Peyer's patch (tissue), 4 donors: ENCODE measurements at places on chromosomes 12 and 14. TPM values are rescaled to one million over a fixed set of nuclear protein-coding genes. Genes with fewer than 3 reads are reported as not detected.

GRCh38 chr14:28966416-28967233 lies 200.0 kb downstream of the FOXG1 start:
- no peak overlapping the region for H3K27ac ChIP-seq
- H3K4me3 ChIP-seq, result no peak overlapping the region
- no peak for DNase-seq
- H3K36me3 ChIP-seq, result no peaks in the 10 kb centered on the region
- no peaks in the 10 kb centered on the region for H3K4me1 ChIP-seq
- H3K27me3 ChIP-seq, result no peaks in the 10 kb centered on the region

DNA sequence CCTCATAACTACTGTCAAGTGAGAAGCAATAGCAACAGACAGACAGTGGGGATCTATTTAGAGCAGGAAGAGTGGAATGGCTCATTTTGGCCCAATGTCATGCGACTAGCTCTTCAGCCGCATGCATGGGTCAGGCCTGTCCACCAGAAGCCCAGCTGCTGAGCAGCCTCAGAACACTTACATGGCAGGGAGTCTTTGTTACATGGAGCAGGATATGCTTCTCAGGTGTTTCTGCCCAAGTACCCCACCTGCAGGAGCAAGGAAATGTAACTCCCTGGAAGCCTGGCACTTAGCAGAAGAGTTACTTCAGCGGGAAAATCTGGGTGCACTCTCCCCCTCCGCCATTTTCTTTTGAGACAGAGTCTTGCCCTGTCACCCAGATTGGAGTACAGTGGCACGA lies 73.5 kb upstream of the ARHGAP5 start:
- H3K4me1 ChIP-seq, result no peaks in the 10 kb centered on the region
- no peak for DNase-seq
- no peak overlapping the region for H3K27ac ChIP-seq
- no peaks in the 10 kb centered on the region for H3K36me3 ChIP-seq
- no peaks in the 10 kb centered on the region for H3K27me3 ChIP-seq

DNA sequence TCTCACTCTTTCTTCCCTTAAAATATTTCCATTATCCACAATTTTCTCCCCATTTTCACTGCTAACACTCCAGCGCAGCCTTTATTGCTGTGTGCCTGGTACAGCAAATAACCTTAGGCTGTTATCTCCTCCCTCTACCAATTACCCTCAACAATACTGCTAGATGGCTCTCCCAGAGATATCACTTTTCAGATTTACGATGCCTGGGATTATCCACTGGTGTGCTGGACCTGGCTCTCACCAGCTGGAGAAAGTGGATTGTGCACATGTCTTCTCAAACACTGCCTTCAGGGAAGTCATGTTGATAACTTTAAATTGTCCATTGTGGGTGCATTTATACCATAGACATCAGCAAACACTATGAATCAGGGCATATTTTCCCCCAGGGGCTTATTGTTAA lies 101.9 kb upstream of the ADAMTS20 start:
- H3K27me3 ChIP-seq, result no peaks in the 10 kb centered on the region
- no peaks in the 10 kb centered on the region for H3K4me1 ChIP-seq
- no peak overlapping the region for H3K4me3 ChIP-seq
- DNase-seq, result no peak
- H3K36me3 ChIP-seq, result no peaks in the 10 kb centered on the region

GRCh38 chr14:82502043-82502442 lies 968.4 kb upstream of the SEL1L start:
- no peaks in the 10 kb centered on the region for H3K27me3 ChIP-seq
- no peak for DNase-seq
- no peak overlapping the region for H3K4me3 ChIP-seq
- no peaks in the 10 kb centered on the region for H3K4me1 ChIP-seq
- H3K36me3 ChIP-seq, result no peaks in the 10 kb centered on the region

DNA sequence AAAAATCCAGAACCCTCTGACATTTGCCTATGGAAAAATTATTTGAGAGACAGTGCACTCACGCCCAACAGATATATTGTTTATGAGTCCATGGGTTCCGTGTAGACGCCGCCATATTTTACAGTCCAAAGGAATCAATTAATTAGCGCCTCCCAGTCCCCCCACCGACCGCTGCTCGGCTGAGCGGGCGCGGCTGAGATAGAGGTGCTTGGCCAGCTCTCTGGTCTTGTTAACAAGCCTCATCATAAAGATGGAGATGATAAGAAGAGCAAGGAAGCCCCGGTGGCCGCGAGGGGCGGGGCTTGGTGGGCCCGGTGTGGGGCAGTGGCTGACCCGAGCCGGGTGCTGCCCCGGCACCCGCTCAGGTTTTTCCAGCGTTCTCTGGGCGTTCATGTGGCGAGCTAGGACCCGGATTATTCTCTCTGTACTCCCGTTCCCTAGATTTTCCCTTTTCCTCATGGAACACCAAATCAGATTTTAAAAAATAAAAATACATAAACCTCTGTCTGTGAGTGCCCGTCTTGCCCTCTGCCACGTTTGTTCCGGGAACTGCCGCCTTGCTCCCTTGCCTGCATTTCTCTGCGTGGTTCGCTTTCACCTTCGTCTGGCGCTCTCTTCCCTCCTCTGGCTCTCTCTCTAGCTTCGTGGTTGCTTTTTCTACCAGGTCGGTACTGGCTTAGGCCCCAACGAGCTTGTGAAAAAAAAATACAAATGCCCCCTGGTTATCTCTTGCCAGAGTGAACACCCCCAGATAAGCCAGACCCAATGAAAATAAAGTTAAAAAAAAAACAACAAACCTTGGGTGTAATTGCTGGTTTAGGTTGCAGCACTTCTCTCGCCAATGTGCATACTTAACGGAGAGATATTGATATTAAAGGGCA lies 9.0 kb downstream of the HOXC12 start:
- no peak for DNase-seq
- H3K27ac ChIP-seq, result no peak overlapping the region
- no peaks in the 10 kb centered on the region for H3K36me3 ChIP-seq
- H3K4me1 ChIP-seq, result peaks cover 5% of the 10 kb centered on the region

DNA sequence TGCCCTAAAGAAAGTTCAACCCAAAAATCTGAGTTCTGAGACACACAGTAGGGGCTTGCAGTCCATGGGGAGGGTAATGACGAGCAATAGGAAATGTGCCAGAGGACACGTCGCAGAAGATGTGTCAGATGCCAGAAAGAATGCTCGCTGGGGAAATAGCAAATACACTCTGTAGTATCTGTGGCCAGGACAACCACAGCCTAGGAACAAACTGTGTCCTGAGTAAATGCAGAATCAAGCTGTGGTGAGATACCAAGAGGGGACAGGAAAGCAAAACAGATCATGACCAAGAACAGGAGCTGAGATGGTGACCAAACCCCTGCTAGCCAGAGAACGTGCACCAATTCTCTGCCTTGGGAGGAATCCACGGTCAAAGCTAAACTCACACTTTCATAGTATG lies 9.1 kb downstream of the CRACR2A start:
- no peak overlapping the region for H3K4me3 ChIP-seq
- H3K4me1 ChIP-seq, result no peaks in the 10 kb centered on the region
- no peaks in the 10 kb centered on the region for H3K36me3 ChIP-seq
- H3K27me3 ChIP-seq, result no peaks in the 10 kb centered on the region

- DNase-seq, result no peak
- no peaks in the 10 kb centered on the region for H3K4me1 ChIP-seq
These were observed 411 bp upstream of the DCAF4 start for GRCh38 chr14:72925815-72926291.

DNA sequence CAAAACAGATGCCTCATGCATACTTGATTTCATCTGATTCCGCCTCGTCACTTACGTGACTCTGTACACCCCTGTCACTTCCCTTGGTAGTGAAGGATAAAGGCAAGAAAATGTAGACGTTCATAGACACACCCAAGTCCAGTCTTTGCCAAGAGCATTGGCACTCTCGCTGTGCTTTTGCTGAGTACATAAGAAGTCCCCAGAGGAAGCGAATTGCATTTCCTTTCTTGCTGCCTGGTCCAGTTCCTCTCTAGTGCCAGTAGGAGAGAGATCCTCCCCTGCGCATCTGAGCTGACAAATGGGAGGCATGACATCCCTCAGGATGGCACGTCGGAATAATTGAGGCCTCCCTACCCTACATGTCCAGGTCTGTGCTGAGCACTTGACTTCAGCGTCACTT lies 21.3 kb upstream of the RIN3 start:
- H3K27me3 ChIP-seq, result no peaks in the 10 kb centered on the region
- no peak overlapping the region for H3K4me3 ChIP-seq
- no peaks in the 10 kb centered on the region for H3K4me1 ChIP-seq
- no peaks in the 10 kb centered on the region for H3K36me3 ChIP-seq

DNA sequence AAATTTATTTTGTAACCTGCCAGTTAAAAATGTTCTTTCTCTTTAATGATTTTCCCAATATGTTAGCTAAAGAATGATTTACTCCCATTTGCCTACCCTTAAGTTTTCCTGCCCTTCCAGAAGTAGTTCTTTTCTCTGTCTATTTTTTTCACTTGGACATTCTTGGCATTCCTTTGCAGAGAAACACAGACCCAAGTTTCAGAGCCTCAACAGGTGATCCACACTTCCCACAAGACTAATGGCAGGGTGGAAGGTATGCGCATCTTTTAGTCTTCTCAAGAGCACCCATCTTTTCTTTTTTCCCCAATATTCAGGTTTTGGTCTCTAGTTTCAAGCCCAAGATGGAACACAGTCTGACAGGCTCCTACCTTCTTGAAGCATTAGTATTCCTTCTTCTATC lies 420.7 kb downstream of the ADAMTS20 start:
- H3K36me3 ChIP-seq, result no peaks in the 10 kb centered on the region
- H3K27me3 ChIP-seq, result no peaks in the 10 kb centered on the region
- H3K27ac ChIP-seq, result no peak overlapping the region

DNA sequence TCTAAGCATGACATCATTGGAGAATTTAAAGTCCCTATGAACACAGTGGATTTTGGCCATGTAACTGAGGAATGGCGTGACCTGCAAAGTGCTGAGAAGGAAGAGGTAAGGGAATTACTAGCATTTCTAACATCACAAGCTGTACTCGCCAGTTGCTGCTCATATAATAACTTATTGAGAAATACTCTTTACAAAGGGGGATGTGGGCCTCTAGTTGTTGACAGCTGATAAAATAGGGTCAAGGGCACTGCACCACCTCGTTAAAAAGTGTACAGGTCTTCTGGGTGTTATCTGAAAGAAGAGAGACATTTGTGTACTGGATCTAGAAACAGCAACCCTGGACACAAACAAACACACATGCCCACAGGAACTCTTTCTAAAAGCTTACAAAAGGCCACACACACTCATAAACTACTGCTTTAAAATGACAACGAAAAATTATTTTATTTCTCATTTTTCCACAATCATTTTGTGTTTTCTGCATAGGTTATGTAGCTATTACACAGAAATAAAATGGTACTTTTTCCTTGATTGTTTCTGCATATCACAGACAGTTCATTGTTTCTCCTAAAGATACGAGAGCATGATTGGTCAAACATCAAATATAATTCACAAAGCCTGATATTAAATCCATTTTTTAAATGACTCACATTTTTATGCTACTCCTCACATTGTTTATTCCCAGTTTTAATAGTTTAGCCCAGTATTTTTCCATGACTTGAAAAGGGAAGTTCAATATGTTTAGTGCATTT lies 391.1 kb downstream of the PAWR start:
- no peak for DNase-seq
- H3K4me3 ChIP-seq, result no peak overlapping the region
- no peaks in the 10 kb centered on the region for H3K4me1 ChIP-seq
- H3K27ac ChIP-seq, result no peak overlapping the region

GRCh38 chr12:118187751-118188435 lies 52.0 kb downstream of the PEBP1 start:
- no peaks in the 10 kb centered on the region for H3K27me3 ChIP-seq
- no peak overlapping the region for H3K27ac ChIP-seq
- DNase-seq, result no peak
- peaks cover 4% of the 10 kb centered on the region for H3K4me1 ChIP-seq
- H3K4me3 ChIP-seq, result no peak overlapping the region

GRCh38 chr12:128690641-128691040 lies 133.1 kb downstream of the SLC15A4 start:
- H3K27me3 ChIP-seq, result no peaks in the 10 kb centered on the region
- H3K4me1 ChIP-seq, result no peaks in the 10 kb centered on the region
- no peak overlapping the region for H3K27ac ChIP-seq
- DNase-seq, result no peak
- H3K4me3 ChIP-seq, result no peak overlapping the region
- no peaks in the 10 kb centered on the region for H3K36me3 ChIP-seq

GRCh38 chr14:24688030-24688658 lies 54.2 kb upstream of the GZMB start:
- no peaks in the 10 kb centered on the region for H3K27me3 ChIP-seq
- no peaks in the 10 kb centered on the region for H3K4me1 ChIP-seq
- H3K27ac ChIP-seq, result no peak overlapping the region
- H3K4me3 ChIP-seq, result no peak overlapping the region
- no peaks in the 10 kb centered on the region for H3K36me3 ChIP-seq
- DNase-seq, result no peak

Gene DIO2
- 0.35 TPM for total RNA-seq

Gene SLC38A4
- 1.1 TPM for total RNA-seq

Gene CNTN1
- total RNA-seq, result 0.53 TPM

Gene RPS29
- 8,142 TPM for total RNA-seq

Gene FIGNL2
- not detected for total RNA-seq

Gene GALNT6
- total RNA-seq, result 62.2 TPM

Gene KRT77
- total RNA-seq, result not detected

Gene VWF
- 63.5 TPM for total RNA-seq
